Activated CD4-positive, alpha-beta T cell treated with anti-CD3 and anti-CD28 coated beads, Interleukin-2, amount 50 U/mL, for 48 hours (primary cell): ENCODE measurements at places on chromosomes 11 and 22.
A peak's percentile ranks its signal among the peaks of the same experiment; 100 is the strongest.

DNA sequence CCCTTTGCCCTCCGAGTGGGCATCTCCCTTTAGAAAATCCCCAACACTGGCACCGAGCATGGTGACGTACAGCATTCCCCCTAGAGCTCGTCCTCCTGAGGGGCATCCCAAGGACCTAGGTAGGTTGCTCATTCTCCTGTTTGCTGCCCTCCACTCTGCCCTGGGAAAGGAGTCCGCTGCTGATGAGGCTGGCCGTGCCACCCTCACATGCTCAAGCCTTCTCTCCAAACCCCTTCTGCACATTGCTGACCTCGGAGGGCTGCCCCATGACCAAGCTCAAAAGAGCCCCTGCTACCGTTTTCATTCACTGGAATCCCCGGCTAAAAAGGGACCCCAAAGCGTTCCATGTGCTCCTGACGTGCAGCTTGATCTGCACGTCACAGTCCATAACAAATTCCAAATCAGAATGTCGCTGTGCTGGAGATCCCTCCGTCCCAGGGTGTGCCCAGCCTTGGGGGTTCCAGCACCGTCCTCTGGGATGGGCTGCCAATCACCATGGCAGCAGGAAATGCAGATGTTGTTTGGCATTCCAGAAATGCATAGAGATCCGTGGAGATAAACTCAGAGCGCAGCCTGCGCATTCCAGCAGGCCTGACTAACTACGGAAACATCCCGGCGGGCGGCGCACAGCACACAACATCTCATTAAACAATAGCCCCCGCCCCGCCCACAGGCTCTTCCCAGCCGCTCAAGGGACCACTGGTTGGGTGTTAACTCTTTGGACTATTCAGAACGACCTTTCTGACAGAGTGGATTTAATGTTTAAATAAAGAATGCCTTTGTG is 26.3 kb upstream of the GNB1L start:
- no peak for DNase-seq

DNA sequence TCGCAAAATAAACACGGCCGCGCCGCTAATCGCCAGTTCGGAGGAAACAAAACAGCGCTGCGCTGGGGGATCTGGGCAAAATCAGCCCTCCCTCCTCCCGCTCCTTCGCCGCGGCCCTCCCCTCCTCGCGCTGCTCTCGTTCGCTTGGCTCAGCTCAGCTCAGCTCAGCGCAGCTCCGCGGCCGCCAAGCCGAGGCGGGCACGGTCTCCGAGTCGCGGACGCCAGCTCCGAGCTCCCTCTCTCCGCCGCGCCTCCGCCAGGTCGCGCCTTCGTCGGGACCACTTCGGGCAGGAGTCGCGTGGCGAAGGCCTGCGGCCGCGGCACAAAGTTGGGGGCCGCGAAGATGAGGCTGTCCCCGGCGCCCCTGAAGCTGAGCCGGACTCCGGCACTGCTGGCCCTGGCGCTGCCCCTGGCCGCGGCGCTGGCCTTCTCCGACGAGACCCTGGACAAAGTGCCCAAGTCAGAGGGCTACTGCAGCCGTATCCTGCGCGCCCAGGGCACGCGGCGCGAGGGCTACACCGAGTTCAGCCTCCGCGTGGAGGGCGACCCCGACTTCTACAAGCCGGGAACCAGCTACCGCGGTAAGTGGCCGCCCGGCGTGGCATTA is at the start of gene SPON1:
Gene SPON1 (plus strand): TSS at position 162 of the 607 bp plus-strand sequence. CDS start 182 bp downstream, at position 344.
- DNase-seq, result peak; percentile 46

DNA sequence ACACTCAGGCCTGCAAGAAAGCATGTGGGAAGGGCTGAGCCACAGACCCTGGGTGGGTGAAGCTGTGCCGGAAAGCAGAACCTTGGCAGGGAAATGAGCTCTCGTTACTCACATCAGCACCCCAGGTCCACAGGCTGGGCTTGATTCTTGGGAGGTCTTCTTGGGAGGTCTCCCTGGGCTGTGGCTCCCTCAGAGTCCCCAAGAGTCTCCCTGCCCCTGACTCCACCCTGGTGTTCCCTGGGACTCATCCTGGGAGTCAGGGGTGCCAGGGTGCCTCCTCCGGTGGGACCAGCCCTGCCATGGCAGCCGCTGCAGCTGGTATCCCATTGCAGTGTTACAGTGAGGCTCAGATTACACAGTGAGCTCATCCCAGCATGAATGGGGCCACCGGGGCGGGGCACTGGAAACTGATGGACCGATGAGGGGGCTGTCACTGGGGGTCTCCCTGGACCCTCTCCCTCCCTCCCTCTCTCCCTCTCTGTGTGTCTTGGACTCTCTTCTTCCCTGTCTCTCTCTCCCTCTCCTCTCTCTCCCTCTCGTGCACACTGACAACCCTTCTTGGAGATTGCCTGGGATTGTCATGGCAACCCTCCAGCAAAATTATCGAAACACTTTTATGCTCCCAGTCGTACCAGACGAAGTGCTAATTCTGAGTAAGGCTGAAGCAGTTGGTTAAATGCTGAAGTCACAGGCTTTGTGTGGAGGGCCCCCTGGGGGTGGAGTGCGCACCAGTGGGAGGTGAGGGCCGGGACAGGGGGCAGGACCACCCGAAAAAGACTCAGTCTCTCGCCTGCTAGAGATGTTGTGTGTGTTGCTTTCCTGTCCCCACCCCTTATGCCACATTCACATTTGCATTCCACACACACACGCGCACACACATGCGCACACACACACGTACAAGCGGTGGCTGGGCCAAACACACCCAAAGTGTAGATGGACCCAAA is 8.6 kb upstream of the C11orf96 start:
- DNase-seq, result no peak

- DNase-seq, result no peak
Observed at GRCh38 chr22:39237318-39238100, 7.3 kb downstream of the PDGFB start.

DNA sequence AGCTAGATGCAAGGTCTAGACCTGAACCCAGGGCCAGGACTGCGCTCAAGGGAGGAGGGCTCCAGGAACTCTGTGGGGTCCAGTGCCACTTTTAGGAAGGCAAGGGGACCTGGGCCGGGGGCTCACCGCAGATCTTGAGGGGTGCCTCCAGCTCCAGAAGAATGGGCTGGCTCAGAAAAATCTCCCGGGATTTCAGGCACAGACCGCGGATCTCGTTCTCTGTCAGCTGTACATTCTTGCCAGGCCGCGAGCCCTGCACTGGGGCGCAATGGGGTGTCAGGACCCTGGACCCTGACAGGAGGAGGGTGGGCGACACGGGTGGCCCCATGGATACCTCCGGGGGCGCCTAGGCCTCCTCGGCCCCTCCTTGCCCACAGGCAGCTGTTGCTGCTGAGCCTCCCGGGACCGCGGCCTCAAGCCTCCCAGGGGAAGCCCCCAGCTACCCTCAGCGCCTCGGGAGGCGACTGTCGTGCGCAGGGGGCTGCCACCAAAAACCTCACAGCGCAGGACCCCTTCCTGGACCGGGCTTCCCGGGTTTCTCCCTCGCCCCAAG is 640 bp downstream of the PPP1CA start:
- no peak for DNase-seq

GRCh38 chr22:36862251-36863242 is 1.7 kb downstream of the NCF4 start:
- DNase-seq, result no peak

DNA sequence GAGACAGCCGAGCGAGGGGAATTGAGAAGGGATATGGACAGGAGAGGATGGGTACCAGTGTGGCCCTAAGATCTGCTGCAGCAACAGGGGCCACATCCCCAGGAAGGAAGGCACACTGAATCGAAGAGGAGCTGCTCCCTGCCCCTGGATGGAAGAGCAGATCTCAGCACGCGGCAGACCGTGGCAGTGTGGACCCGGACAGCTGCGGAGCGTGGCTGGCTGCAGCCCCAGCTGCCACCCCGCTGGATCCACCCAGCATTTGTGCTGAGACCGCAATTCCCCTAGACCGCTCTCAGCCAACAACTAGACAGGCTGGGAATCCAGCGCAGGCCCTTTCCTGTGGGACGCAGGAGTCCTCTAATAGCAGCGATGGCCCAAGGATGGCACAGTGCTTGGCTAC is 94.7 kb downstream of the NECTIN1 start:
- no peak for DNase-seq

DNA sequence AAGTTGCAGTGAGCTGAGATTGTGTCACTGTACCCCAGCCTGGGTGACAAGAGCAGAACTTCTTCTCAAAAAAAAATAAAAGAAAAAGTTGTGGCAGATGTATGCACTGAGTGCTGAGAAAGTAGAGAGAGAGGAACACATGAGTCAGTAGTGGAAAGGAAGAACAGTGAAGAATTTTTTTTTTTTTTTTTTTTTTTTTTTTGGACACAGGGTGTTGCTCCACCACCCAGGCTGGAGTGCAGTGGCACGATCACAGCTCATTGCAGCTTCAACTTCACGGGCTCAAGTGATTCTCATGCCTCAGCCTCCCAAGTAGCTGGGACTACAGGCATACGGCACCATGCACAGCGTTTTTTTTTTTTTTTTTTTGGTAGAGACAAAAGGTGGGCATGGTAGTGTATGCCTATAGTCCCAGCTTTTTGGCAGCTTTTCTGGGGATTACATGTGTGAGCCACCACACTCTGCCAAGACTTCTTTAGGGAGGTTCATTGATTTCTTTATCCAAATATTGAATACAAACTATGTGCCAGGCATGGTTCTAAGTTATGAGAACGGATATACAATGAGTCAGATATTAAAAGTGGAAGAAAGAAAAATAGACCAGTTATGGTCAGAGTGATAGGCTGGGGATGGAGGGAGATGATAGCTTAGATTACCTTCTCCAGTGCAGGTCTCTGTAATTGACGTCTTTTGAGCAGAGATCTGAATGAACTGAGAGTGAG is 62.0 kb downstream of the YAP1 start:
- no peak for DNase-seq

DNA sequence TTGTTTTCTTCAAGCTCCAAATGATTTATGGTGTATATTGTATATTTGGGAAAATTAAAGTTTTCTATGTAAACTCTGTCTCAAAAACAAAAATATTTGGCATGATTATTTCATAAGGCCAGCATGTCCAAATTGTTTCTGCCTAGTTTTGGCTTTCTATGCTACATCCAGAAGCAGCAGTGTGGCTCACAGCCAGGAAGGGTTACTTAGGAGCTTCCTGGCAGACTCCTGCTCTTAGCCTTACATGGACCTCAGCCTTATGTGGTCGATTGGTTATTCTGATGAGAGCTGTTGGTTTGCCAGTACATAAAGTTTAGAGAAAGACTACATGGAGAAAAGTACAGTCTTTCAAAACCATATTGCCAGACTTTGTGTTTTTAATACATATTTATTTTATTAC is 297.7 kb upstream of the FAT3 start:
- DNase-seq, result no peak

DNA sequence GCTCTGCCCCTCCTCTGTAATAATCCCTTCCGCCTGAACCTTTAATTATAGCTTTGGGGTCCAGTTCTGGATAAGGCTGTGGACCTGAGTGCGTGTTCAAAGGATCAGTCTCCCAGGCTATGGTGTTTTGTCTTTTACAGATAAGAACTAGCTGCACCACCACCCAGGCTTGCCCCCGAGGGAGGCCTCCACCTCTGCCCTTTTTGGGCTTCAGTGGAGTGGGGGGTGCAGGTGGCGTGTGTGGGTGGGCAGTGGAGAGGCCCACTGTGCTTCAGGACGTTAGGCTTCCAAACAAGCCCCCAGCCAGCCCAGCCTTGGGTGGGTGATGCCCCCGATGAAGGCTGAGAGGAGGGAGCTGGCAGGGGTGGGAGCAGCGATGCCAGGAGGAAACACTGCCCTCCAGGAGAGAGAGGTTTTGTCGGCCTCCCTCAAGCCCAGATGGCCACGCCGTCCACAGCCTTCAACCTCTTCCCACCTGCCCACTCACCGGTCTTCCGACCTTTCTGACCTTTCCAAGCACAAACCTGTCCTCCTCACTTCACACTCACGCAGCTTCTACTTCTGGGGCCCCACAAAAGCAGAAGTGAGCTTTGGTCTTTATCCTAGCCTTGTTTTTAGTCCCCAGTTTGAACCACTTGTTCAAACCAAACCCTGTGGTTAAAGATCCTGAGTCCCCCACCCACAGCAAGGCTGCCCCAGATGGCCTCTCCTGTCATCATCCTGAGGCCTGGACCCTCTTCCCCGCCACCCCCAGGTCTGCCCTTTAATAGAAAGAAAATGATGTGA is 20.4 kb downstream of the PSMD13 start:
- DNase-seq, result no peak

GRCh38 chr11:95989780-95990179 is 65.9 kb upstream of the MTMR2 start:
- DNase-seq, result no peak

- no peak for DNase-seq
Observed at GRCh38 chr22:29433856-29434255, 4.5 kb upstream of the RFPL1 start.

- no peak for DNase-seq
Observed at GRCh38 chr11:70139785-70140410, 61.8 kb downstream of the ANO1 start.

DNA sequence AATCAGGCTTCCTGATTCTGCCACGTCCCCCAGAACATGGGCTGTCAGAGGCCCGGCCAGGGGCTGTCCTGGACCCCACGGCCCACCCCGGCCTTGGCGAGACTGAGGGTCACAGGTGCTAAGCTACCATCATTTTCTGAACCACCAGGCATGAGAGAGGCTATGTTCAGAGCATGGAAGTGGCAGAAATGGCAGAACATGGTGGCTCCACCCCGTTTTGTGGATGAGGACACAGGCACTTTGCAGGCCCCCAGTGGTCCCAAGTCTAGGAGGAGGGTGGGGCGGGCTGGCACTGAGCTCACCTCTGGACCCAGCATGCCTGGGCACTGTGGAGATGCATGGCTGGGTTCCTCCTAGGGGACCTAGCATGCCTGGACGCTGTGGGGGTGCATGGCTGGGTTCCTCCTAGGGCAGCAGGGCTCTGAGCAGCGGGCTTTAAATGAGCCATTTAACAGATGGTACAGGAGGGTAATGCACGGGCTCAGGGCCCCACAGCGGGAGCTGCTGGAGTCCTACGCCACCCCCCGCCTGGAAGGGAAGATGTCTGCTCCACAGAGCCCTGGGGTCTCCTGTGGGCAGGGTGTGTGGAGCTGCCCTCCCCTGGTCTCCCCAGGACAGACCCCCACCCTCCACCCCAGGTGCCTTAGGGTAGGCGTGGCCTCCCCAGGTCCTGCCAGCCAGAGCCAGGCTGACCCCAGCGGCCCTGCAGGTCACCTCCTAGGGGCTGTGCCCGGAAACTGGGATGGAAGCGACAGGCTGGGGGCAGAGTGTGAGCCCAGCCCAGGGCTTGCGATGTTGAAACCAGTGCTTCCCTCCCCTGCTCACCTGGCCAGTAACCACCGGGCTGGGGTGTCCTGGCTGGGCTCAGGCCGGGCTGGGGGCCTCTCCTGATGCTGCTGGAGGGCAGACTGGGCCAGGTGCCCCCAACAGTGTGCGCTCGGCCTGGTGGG is 6.1 kb upstream of the MUC5AC start:
- DNase-seq, result no peak

GRCh38 chr11:82718307-82718706 is 15.4 kb downstream of the FAM181B start:
- DNase-seq, result peak; percentile 11

DNA sequence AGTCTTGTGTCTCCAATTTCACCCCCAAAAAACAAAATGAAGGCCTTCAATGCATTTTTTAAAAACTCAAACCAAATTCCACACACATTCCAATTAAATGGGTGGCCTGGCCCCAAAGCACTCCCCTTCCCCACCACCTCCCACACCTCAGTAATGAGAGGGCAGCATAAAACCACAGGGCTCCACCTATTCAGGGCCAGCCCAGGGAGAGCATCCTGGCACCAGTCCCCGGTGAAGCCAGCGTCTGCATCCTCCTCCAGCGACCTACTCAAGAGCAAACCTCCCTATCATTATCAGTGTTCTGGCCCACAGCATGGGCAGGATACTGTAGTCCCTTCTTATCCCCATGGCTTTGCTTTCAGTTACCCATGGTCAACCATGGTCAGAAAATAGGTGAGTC is 17.8 kb upstream of the OR8B8 start:
- DNase-seq, result no peak
